Gastrocnemius medialis (tissue), 4 donors: ENCODE measurements at places on chromosomes 4 and X. TPM values are rescaled to one million over a fixed set of nuclear protein-coding genes. Genes with fewer than 3 reads are reported as not detected.

Gene PHEX
- total RNA-seq = not detected

Gene KIAA1210
- not detected for total RNA-seq

- no peak for DNase-seq
Observed at GRCh38 chr4:56511098-56511497, 5.5 kb downstream of the ARL9 start.

DNA sequence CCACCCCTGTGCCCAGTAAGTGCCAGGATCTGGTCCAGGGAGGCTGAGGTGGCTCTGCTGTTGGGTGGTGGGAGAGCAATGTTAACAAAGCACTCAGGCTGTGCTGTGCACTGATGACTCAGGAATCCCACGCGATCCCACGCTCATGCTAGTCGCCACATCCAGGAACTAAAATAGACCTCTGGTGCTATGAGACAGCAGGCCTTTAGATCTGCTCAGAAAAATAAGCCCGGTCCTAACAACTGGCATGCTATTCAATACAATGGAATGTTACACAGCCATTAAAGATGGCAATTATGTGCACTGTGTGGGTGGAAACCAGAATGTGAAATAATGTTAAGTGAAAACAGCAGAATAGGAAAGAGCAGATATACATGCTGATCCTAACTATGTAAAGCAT, 26.0 kb downstream of the ARL13A start:
- no peak for DNase-seq

- no peak for DNase-seq
Observed at GRCh38 chr4:80814266-80814665, 216.2 kb upstream of the BMP3 start.

Gene ODAM
- total RNA-seq = not detected

- no peak for DNase-seq
Observed at GRCh38 chr4:56803471-56803870, 18.0 kb downstream of the SPINK2 start.

DNA sequence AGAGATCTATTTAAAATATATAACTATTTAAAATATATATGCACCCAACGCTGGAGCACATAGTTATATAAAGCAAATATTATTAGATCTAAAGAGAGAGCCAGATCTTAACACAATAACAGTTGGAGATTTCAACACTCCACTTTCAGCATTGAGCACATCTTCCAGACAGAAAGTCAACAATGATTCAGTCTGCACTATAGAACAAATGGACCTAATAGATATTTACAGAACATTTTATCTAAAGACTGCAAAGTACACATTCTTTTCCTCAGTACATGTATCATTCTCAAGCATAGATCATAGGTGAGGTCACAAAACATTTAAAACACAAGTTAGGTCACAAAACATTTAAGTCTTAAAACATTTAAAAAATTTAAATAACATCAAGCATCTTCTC, 36.4 kb downstream of the NLRP2B start:
- no peak for DNase-seq

Gene FRMPD4
- total RNA-seq = not detected

- DNase-seq = no peak
Observed at GRCh38 chr4:56186808-56187523, 200.3 kb downstream of the AASDH start.
